ENCODE measurements at places on chromosomes 11 and 22.

DNA sequence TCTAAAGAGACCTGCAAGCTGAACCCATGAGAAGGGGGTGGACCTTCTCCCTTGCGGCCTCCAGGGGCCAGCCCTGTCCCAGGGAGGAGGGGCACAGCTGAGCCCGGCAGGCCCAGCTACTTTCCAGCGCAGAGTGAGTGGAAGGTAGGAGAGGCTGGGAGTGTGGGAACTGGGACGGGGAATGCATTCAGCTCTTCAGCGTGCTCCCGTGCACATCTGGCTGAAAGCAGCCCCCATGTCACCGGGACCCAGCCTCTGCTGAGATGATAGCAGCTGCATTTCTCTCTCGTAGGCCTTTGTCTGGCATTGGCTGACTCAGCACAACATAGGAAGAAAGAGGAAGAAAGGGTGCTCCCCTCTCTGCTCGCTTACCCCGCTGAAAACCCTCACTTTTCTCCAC is 951.5 kb downstream of the TBC1D22A start:
- no peak for DNase-seq

DNA sequence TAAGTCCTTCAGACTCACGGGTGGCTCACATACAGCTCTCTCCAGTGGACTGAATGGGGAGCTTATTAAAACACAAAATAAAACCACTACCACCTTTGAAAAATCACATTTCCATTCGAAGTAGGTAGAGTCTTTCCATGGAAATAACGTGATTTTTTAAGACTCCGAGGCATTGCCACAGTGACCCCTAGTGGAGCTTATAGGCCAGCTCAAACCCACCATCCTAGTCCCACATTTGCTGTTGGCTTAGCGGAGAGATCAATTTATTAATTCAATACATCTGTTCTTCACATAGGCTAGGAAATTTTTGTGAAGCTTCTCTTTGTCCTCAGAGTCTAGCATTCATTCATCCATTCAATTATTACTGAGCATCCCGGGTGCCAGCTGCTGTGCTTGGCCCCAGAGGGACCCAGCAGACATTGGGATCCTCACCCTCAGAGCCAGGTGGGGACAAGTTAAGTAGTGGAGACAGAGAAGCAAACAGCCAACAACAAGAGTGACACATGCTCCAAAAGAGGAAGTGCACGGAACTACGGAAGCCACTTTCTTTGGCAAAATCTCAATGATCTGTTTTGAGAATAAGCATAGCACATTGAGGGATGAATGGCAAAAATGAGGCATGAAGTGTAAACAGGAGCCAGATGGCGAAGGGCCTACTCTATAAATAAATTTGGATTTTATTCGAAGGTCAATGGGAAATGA is 10.2 kb upstream of the P4HA3 start:
- DNase-seq: peak; percentile 73

DNA sequence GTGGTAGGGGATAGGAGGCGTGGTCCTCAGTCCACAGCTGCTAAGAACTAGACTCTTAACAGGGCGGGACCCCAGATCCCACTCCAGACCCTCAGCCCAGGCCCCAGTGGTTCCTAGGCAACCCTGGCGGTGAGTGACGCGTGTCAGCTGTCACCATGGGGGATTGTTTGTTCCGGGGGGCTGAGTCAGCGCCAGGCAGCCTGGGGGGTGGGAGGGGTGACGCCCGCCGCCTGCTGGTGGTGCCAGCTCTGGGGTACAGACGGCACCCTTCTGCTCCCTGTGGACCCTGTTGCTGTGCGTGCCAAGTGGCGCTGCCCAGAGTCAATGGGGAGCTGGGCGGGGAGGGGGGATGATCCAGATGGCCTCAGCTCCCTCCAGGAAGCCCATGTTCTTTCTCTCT is 2.5 kb downstream of the CNIH2 start:
- no peak for DNase-seq

- DNase-seq: no peak
These were observed 33.8 kb downstream of the SLC35F2 start for GRCh38 chr11:107824668-107825369.

DNA sequence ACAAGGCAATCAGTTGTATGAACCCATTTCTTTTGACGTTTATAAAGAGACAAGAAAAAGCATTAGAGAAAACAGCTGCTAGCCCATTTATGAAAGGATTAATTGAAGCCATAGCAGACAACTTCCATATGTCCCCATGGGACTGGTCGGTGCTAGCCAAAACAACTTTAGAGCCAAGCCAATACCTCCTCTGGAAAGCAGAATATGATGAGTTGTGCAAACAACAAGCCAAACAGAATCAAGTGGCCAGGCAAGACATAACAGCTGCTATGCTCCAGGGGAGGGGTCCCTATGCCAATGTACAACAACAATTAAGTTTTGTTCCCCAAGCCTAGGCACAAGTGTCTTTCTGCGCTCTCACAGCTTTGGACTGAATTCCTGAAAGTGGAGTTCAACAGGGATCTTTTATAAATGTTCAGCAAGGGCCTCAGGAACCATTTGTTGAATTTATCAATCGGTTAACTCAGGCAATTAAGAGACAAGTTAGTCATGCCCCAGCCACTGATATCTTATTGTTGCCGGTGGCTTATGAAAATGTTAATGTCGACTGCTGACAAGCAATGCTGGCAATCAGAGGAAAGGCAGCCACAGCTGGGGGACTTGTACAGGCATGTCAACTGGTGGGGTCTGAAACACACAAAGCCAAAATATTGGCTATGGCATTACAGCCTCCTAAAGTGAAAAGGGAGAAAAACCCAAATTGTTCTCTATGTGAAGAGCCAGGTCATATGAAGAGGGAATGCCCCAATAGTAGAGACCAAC is 1593.1 kb upstream of the TENM4 start:
- DNase-seq: no peak

GRCh38 chr11:73266646-73267020 is 5.5 kb upstream of the P2RY6 start:
- DNase-seq: no peak

- DNase-seq: peak; percentile 98
These were observed 14.6 kb upstream of the TEF start for GRCh38 chr22:41367039-41367679.

GRCh38 chr11:61071913-61072312 is 30.4 kb upstream of the CD5 start:
- DNase-seq: no peak

- DNase-seq: no peak
These were observed 61.8 kb downstream of the CTTN start for GRCh38 chr11:70460111-70460510.

- no peak for DNase-seq
These were observed 224.6 kb upstream of the PLET1 start for GRCh38 chr11:112485280-112485679.

- DNase-seq: no peak
These were observed 4.5 kb upstream of the CDC42EP2 start for GRCh38 chr11:65310215-65310614.

GRCh38 chr11:86952221-86952875 is 2.8 kb downstream of the FZD4 start:
- DNase-seq: peak; percentile 56

- no peak for DNase-seq
These were observed 151.7 kb downstream of the STK33 start for GRCh38 chr11:8442301-8442700.

DNA sequence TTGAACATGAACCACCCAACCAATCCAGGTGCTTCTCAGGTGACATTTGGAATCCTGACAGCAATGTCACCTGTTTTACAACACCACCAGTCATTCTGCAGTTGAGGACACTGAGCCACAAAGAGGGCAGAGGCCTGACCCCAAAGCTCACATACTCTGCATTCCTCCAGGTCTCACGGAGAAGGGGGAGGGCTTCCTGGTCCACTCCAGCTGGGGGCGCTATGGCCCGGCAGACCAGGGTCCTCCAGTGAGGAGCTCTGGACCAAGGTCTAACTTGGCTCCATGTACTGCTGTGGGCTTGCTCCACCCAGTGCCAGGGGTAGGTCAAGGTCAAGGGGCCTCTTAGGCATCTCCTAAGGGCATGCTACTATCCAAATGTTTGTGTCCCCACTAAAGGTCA is 1.5 kb upstream of the PNPLA3 start:
- DNase-seq: no peak

DNA sequence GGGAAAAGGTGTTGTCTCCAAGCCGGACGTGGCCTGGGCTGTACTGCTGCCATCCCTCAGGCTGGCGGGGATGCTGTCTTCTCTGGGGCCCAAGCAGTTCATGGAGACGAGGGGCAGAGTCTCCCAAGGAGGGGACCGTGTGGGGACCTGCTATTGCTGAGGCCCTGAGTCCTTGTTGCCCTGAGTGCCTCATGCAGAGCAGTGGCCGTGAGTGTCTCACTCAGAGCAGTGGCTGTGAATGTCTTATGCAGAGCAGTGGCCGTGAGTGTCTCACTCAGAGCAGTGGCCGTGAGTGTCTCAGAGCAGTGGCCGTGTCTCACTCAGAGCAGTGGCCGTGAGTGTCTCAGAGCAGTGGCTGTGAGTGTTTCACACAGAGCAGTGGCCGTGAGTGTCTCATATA is 54.7 kb downstream of the GRAMD4 start:
- no peak for DNase-seq

DNA sequence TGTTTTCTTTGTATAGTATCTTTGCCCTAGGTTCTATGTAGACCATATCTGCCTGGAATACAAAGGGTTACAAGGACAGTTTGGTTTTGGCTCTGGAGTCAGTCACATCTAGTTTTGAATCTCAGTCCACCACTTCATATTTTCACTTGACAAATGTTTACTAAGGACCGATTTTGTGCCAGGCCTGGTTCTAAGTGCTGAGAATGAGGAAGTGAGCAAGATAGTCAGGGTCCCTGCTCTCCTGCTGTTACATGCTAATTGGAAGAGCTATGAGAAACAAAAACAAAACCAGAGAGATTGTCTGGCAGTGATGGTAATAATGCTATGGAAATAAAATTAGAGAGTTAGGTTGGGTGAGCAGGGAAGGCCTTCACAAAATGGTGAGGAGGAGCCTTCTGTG is 66.1 kb upstream of the ARHGAP20 start:
- DNase-seq: no peak

DNA sequence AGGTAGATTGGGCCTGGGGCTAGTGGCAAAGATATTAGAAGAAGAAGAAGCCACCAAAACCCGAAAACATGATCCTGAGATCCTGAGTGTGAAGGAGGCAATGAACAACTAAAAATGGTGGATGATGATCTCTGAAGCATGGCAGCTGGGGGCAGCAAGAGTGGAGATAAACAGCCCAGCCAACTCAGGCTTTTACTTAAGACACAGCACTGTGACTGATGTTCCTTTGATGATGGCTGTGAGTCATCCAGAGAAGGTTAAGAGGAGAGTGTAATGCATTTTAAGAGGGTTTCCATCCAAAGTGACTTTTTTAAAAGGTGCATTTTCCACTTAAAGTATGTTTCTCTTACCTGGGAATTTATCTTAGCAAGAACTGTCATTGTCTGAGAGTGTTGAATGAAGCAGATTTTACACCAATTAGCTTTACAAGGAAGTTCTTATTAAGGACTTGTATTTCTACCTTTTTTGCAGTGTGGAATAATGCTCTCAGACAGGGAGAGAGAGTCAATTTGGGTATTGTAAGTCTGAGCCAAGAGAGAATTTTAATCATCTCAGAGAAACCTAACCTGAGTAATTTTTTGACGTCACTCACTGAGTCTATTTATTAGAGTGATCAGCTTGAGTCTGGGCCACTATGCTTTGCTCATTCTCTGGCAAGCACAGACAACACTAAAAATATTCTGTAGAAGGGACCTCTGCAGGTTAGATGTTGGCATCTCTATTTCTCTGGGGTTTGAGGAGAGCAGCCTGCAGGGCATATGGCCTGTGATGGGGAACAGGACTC is 14.1 kb upstream of the CALCB start:
- DNase-seq: no peak

DNA sequence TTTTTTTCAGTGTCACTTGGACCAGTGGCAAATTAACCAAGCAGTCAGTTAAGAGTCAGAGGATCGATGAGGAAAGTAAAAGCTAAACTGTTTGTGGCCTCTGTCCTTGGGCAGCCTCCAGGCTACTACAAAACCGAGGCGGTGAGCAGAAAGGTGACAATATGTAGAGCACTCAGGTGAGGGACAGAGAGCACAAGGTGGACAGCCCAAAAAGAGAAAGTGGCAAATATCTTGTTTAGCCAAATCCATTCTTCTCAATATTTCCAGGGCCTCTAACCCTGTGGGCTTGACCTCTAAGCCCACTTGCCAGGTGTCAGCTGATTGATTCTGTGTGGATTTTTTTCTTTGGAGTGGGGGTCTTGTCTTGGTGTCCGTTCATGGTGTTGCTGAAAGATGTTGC is 4202.2 kb upstream of the OR11H1 start:
- no peak for DNase-seq

DNA sequence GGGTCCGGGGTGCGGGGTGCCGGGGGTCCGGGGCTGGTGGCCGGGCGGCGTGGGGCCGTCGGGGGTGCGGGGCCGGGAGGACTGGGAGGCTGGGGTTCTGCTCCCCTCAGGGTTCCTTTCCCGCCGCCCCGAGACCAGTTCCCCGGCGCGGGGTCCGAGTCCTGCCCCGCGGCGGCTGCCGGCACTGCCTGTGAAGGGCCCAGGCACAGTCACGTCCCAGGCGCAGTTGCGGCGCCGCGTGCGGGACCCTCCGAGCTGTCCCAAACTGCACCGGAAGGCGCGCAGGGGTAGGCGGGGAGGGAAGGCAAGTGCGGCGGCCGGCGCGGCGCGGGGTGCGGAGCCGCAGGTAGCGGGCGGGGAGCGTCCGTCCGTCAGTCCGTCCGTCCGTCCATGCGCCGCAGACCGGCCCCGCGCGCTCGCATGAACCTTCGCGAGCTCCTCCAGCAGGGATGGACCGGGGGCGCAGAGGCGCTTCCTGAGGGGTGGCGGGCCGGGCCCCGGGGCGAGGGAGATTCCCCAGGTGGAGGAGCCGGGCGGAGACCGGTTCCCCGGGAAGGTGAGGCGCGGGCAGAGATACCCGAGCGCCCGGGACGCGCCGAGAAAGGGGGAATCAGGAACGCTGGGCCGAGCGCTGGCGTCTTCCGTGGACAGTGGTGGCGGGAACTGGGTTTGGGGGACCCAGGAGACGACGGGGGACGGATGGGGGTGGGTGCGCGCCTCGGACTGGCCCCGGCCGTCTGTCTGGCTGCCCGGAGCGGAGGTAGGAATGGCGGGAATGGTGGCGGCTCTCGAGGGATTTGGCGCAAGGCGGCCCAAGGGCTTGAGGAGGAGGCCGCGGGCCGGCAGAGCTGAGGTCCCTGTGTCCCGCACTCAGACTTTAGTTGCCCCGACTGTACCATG is 3.1 kb upstream of the ADORA2A start:
- no peak for DNase-seq

DNA sequence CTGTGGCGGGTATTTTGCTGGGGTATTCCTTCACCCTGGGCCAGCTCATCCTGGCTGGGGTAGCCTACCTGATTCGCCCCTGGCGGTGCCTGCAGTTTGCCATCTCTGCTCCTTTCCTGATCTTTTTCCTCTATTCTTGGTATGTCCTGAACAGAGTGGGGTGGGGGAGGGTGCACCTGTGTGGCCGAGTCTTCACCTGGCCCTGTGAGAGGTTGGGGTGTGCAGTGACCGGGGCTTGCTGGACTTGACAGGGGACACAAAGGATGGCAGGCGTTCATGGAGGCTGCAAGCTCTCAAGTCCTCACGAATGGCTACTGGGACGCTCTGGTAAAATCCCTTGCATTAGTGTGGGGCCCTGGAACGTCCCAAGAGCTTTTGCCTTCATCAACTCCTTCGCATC is 39.3 kb downstream of the CAPN1 start:
- no peak for DNase-seq

- no peak for DNase-seq
These were observed 1053.8 kb downstream of the LRRC4C start for GRCh38 chr11:40405614-40406013.

GRCh38 chr11:131838016-131838415 is 467.6 kb downstream of the NTM start:
- DNase-seq: no peak

Data from fibroblast of pulmonary artery (primary cell).